ENCODE measurements at places on chromosomes 3 and 15.

DNA sequence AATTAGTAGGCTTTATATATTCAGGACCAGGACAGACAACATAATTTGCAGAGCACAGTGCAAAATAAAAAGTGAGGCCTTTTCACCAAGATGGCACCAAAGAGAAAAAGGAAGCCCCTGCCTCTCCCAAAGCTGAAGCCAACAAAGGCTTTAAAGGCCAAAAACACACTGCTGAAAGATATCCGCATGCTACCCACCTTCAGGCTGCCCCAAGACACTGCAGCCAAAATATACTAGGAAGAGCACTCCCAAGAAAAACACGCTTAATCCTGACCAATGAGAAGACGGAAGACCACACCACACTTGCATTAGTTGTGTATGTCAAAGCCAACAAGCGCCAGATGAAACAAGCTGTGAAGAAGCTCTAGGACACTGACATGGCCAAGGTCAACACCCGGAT is 38.0 kb downstream of the PIK3CB start:
- no peak for DNase-seq

- no peak for DNase-seq
Measured at GRCh38 chr15:35089551-35089950, 4.5 kb upstream of the NANOGP8 start.

- DNase-seq, result peak; percentile 3
Measured at GRCh38 chr3:6799264-6799915, 61.5 kb upstream of the GRM7 start.

- DNase-seq, result no peak
Measured at GRCh38 chr15:76994971-76995945, at the start of gene PSTPIP1. TSS of gene PSTPIP1 (plus strand) at chr15:76995126. CDS start at chr15:76995574, 448 bp downstream.

DNA sequence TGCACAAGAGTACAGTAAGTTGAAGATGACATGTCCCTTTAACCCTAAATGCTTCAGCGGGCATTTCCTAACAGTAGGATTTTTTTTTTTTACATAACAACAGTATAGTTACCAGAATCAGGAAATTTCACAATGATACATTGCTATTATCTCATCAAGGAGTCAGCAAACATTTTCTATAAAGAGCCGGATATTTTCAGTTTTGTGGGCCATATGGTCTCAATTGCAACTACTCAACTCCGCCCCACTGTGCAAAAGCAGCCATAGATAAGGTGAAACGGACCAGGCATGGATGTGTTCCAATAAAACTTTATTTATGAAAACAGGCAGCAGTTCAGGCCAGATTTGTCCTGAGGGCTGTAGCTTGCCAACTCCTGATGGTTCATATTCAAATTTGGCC is 130.6 kb downstream of the SMAD6 start:
- DNase-seq, result no peak

- DNase-seq, result no peak
Measured at GRCh38 chr3:137641879-137642704, 122.0 kb upstream of the SOX14 start.

GRCh38 chr15:32966512-32966911 is 228.0 kb downstream of the FMN1 start:
- no peak for DNase-seq

- DNase-seq, result no peak
Measured at GRCh38 chr3:107919239-107919638, 171.6 kb downstream of the CD47 start.

GRCh38 chr15:69290346-69291164 is 8.2 kb upstream of the PAQR5 start:
- DNase-seq, result no peak

DNA sequence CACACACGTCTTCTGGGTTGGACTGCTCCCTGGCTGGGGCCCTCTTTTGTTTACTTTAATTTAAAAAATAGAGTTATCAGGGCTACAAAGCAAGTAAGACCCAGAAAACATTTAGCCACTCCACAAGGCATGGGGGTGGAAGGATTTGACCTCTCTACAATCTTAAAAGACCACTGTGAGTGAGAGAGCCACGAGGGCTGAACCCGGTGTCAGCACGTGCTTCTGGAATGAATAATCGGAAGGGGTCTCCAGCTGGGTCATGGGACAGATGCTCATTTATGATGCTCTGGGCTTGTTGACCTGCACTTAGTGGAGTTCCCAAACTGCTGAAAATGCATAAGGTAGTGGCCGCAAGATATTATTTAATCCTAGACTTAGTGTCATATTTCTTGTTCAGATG is 52.4 kb downstream of the EIF4E3 start:
- no peak for DNase-seq

DNA sequence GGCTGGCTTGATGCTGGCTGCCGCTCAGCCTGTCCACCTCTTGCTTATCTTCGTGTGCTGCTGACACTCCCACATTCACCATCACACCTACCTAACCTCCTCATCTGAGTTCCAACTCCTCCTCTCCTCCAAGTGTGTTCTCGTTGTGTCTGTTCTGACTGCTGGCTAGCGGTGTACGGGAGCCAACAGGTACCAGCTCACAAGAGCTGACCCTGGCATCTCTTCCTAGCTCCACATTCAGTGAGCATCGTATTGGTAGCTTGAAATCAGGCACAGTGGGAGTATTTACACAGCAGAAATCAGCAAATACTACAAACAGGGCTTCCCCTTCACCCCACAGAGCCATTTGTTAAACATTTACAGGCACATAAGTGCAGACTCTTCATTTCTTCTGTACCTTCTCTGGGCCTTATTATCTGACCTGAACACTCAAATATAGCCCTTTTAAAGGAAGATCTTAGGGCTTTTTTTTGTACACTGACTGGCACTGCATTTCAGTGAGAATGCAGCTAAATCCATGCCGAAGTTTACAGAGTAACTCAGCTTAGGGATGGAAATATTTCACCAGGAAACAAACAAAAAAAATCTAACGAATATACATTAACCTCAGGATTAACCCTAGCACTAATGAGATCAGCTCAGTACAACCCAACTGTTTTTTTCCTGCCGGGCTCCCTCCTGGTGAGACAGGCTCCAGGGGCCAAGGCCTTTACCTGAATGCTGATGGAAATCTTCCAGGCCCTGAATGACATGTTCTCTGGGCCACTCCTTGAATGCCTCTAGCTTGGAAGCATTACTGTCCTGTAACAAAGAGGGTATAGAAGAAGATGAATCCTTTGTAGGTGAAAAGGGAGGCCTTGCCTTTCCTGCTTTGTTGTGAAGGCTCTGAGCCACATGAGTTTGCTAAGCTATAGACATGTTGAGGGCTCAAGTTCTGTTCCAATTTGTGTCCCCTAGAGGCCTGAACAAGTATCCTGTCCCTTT is 150.5 kb upstream of the LPP start:
- no peak for DNase-seq

GRCh38 chr3:48708481-48708889 is 8.5 kb downstream of the IP6K2 start:
- no peak for DNase-seq

DNA sequence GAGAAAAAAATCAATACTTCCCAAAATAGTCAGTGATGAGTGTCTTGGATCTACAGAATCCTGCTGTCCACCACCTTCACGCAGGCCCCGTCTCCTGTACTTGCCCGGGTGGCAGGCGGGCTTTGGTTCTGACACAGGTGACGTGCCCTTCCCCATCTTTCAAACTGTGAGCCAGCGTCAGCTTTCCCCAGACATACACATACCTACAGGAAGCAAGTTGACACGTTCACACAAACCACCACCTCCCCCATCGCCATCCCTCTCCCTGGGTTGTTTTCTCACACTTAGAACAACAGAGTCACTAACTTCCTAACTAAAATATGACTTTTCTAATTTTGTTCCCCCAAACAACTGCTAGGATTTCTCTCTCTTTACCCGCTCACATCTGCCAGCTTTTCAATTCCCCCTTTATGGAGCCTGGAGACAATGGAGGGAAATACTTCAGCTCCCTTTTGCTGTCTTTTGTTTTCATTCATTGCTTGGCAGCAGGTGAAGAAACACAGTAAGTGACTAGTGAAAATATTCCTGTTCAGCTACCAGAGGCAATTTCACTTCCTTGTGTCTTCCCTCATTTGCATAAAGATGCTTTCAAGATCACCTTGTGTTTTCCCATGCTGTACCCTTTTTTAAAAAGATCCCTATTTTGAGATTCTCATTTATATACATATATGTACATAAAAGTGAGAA is 248.3 kb downstream of the SLCO3A1 start:
- DNase-seq, result no peak

GRCh38 chr3:74353039-74353438 is 261.4 kb downstream of the CNTN3 start:
- no peak for DNase-seq

DNA sequence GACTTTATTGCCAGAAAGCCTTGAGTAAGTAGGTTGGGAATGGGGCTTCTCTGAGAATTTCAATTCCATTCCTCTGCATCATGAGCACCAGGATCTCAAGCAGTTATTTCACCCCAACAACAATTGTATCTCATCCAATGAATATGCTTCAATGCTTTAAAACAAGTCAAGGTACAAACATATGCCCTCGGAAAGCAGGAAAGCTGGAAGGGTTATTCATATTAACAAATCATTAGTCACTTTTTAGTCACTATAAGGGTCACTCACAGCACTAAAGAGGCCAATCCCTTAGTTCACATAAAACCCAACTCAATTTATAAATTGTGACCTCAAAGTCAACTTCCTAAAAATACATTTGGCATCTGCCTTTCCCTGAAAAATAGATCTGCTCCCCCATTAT is 16.2 kb downstream of the MB21D2 start:
- DNase-seq, result no peak

GRCh38 chr3:145854499-145854898 is 306.5 kb downstream of the PLOD2 start:
- DNase-seq, result no peak

GRCh38 chr3:30188713-30189112 is 417.7 kb upstream of the TGFBR2 start:
- DNase-seq, result no peak

DNA sequence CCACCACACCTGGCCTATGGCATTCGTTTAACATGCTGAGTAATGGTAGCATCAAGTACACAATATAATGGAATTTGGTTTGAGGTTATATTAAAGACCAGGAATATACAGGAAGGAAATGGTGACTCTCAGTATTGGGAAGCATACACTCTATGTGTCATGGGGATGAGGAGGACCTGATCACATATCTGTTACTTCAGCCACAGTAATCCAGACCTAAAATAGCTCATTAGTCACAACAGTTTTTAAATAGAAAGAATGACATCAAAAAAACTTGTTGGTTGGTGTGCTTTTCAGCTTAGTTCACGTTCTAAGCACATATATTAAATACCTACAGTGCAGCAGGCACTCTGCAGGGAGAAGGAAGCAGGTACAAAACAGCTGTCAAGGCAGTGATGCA is 52.5 kb upstream of the ATP2C1 start:
- DNase-seq, result no peak

DNA sequence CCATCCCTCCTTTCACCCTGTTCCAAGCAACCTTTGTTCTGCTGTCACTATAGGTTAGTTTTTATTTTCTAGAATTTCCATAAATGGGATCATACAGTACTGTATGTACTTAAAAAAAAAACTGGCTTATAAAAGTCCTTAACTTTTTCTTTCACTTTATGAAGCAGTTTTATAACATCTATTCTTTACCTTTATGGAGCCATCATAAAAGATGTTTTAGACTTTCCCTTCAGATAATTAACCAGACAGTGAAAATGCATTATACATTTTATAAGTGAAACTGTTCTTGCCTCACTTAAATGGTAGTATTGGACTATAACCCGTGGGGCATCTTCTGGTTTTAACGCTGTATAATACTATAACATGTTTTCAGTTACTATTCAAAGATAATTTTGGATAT is 26.2 kb downstream of the PLS1 start:
- DNase-seq, result no peak

- peak; percentile 72 for DNase-seq
Measured at GRCh38 chr15:90143166-90143655, 40.9 kb upstream of the IDH2 start.

- no peak for DNase-seq
Measured at GRCh38 chr3:38107911-38108648, 28.8 kb downstream of the ACAA1 start.

- no peak for DNase-seq
Measured at GRCh38 chr3:30811151-30811795, 83.2 kb downstream of the GADL1 start.

DNA sequence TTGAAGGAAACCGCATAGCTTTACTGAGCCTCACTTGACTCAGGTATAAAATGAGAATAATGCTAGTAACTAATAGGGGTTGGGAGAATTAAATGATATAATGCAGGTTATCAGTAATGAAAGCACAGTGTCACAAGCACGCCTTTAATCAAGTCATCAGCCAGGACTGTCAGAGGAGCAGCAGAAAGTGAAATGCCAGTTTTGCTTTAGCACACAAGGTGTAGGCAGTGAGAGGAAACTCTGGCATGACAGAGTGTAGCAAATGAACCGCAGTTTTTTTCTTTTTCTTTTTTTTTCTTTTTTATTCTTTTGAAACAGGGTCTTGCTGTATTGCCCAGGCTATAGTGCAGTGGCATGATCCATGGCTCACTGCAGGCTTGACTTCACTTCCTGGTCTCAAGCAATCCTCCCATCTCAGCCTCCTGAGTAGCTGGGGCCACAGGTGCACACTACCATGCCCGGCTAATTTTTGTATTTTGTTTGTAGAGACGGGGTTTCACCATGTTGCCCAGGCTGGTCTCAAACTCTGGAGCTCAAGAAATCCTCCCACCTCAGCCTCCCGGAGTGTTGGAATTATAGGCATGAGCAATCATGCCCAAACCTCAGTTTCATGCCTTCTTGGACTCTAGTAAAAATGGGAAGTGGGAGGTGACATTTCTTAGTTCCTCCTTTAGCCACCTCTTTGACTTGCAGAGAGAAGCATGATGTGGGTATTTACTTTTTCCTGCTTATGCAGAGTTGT is 9.7 kb upstream of the SCAANT1 start:
- no peak for DNase-seq

GRCh38 chr3:23002151-23002550 is 201.0 kb upstream of the UBE2E2 start:
- no peak for DNase-seq

- no peak for DNase-seq
Measured at GRCh38 chr15:48930735-48931134, 33.0 kb downstream of the SHC4 start.

- no peak for DNase-seq
Measured at GRCh38 chr3:46186471-46187340, 21.4 kb downstream of the CCR1 start.

DNA sequence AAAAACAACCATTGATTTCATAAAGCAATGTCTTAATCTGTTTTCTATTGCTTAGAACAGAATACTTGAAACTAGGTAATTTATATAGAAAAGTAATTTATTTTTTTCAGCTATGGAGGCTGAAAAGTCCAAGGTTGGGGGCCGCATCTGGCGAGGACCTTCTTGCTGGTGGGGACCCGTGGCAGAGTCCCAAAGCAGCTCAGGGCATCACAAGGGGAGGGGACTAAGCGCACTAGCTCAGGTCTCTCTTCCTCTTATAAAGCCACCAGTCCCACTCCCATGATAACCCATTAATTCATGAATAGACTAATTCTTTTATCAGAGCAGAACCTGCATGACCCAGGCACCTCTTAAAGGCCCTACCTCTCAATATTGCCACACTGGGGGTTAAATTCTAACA is 87.2 kb upstream of the KLF13 start:
- DNase-seq, result no peak

- no peak for DNase-seq
Measured at GRCh38 chr3:12856626-12857025, 15.3 kb upstream of the RPL32 start.

- no peak for DNase-seq
Measured at GRCh38 chr3:38147421-38147820, 9.0 kb downstream of the MYD88 start.

Data from neuronal stem cell (in vitro differentiated cells).